ENCODE measurements at places on chromosomes 3 and 15. TPM values are rescaled to one million over a fixed set of nuclear protein-coding genes. Genes with fewer than 3 reads are reported as not detected.

DNA sequence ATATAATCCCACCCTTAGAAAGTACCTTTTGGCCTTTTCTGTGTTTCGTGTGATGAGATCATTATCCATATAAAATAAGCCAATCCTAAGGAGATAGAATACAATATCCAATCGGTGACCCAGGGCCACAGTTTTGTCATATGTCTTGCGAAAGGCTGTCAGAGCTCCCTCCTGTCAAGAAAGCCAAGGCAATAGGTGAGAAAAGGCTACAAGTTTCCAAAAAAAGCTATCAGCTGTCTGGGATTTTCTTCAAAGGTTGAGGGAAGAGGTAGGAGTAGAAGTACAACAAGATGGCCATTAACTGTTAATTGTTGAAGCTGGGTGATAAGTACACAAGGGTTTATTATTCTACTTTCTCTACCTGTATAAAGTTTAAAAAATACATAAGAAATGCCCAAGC, 4.0 kb downstream of the PSMD6 start:
- DNase-seq: no peak

DNA sequence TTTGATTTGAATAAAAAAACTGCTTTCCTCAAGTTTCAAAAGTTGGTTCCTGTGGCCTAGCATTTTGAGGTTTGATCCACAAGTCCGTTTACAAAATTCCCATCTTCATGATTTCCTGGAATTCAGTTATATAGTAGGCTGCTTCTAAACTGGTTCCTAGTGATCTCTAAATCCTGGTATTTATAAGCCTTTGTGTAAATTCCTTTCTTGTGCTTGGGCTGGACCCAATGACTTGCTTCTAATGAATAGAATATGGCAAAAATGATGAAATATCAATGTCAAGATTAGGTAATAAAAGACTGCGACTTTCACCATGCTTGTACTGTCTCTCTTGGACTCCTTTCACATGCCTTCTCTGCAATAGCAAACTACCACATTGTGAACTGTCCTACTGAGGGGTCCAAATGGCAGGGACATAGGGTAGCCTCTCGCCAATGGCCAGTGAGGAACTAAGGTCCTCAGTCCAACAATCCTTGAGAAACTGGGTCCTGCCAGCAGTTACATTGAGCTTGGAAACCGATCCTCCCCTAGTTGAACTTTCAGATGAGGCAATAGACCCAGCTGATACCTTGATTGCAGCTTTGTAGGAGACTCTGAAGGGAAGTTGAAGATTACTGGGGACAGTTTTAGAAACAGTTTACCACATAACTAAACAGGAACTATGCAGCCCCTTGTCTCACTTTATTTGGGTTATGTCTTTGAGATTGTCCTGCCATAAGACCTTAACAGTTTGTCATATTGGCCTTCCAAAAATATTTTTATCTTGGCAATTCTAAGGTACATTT, 303.9 kb upstream of the TBC1D5 start:
- no peak for DNase-seq

Gene TLE3
- total RNA-seq: 62.5 TPM

DNA sequence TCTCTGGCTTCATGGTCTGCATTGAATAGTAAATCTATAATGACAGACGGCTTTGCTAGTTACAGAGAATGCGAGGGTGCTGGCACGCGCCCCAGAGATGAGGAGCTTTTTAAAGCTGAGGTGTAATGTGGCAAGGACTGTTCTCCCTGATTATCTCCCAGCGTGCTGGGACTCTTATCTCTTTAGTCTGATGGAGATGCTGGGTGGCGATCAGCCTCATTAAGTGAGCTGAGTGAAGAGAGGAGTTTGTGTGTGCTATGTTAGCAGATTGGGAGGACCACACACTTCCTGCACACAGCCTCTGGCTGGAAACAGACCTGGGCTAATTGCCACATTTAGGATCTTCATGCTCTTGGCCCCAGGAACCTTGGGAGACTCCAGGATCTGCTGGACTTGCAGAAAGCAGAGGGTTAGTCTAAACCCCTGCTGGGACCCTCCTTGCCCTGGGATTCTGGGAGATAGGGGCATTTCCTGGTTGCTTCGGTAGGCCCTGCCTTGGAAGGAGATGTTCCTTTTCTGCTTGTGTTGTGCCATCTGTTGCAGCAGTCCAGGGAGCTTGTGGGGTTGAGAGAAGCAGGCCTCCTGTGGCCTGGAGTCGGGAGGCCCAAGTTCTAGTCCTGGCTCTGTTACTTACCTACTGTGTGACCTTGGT, 15.0 kb downstream of the PDIA5 start:
- peak; percentile 37 for DNase-seq

Gene GRIP2
- total RNA-seq: 2.4 TPM

DNA sequence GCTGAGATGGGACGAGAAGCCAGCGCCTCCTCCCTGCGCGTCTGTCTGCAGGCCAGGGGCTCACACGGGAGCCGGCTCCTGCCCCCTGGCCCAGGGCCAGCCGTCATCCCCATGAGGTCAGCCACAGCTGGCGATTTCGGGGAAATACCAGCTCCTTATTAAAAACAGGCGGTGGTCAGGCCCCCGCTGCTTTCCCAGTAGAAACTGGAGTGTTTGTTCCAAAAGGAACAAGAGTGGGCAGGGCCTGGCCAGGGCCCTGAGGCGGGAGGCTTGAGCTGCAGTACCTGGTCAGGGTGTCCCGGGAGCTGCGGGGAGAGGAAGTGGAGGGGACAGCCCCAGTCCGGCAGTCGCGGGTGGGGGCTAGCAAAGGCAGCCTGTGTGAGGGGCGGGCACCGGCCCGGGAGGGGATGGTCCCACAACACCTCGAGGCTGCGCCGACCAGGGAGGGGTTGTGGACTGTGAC, 17.8 kb downstream of the MYL3 start:
- peak; percentile 49 for DNase-seq

DNA sequence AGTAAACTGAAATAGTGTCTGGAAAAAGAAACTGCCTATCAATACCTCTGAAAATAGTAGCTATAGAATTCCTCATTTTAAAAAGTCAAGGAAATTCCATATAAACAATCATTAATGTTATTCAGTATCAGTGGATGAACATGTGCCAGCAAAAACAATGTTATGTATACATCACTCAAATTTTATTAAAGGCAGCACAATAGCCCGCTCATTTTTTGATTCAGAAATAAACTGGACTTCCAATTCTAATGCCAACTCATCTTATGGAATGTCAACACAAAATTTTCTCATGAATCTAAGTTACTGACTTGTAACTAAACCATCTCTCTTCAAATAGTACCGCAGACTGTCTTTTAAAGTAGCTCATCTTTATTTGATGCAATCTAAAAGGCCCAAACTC, 19.0 kb downstream of the THBS1 start:
- no peak for DNase-seq

Gene WDR5B
- total RNA-seq: 4.4 TPM

GRCh38 chr3:55000953-55001352, 73.1 kb upstream of the LRTM1 start:
- DNase-seq: no peak

DNA sequence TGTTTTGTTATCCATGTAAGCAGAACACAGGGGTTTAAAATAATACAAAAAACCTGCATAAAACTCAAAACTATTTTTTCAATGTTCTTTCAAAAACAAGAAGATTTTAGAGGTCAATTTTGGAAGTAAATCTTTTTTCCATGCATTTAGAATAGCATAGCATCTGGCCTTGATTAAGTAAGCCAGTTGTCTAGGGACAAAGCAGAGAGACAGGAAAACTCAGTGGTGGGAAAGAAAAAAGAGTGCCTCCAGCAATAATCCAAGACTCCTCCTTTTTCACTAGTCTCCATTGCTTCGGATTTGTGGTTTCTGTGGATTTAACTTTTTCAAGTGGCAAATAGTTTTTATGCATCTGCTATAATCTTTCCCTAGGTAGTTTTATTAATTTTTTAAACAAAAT, 88.9 kb downstream of the SUCNR1 start:
- peak; percentile 70 for DNase-seq

Gene SLC35G2
- total RNA-seq: 7.1 TPM

Gene RTP1
- not detected for total RNA-seq

- DNase-seq: no peak
Observed at GRCh38 chr15:92989470-92989869, 89.3 kb downstream of the CHD2 start.

- no peak for DNase-seq
Observed at GRCh38 chr3:81853431-81853830, 92.0 kb upstream of the GBE1 start.

Gene VWA5B2
- 0.10 TPM for total RNA-seq
